ENCODE measurements at places on chromosomes 5 and 9. TPM values are rescaled to one million over a fixed set of nuclear protein-coding genes. Genes with fewer than 3 reads are reported as not detected.

IRX1 gene
- 7.6 TPM for total RNA-seq

PAEP gene
- total RNA-seq, result not detected

TEK gene
- 14.6 TPM for total RNA-seq

ARHGEF28 gene
- 0.28 TPM for total RNA-seq

LRRC70 gene
- 1.2 TPM for total RNA-seq

STPG3 gene
- not detected for total RNA-seq

GABBR2 gene
- total RNA-seq, result not detected

C8G gene
- total RNA-seq, result not detected

SPAAR gene
- not detected for total RNA-seq

PHYHD1 gene
- total RNA-seq, result 19.0 TPM

DNAJB5 gene
- total RNA-seq, result 26.9 TPM

OR2S2 gene
- not detected for total RNA-seq

TAL2 gene
- 2.5 TPM for total RNA-seq

ECSCR gene
- not detected for total RNA-seq

GALT gene
- 32.1 TPM for total RNA-seq

LURAP1L gene
- 0.77 TPM for total RNA-seq

HTR1A gene
- total RNA-seq, result not detected

SLC6A3 gene
- 0.32 TPM for total RNA-seq

LPAR1 gene
- 36.0 TPM for total RNA-seq

PCDHA3 gene
- 2.8 TPM for total RNA-seq

GARIN3 gene
- total RNA-seq, result not detected

KCTD16 gene
- total RNA-seq, result 1.1 TPM

TPPP gene
- not detected for total RNA-seq

PCDHA9 gene
- 2.0 TPM for total RNA-seq

TNFAIP8 gene
- 35.6 TPM for total RNA-seq

CAPSL gene
- 0.15 TPM for total RNA-seq

ST6GALNAC4 gene
- 11.1 TPM for total RNA-seq

RC3H2 gene
- 49.9 TPM for total RNA-seq

GLDC gene
- 100 TPM for total RNA-seq

PCDHGA6 gene
- 0.77 TPM for total RNA-seq

PCDHB8 gene
- total RNA-seq, result not detected

HRH2 gene
- 0.19 TPM for total RNA-seq

PCYOX1L gene
- total RNA-seq, result 16.4 TPM

TRIM23 gene
- total RNA-seq, result 16.6 TPM

Measured in neural progenitor cell (in vitro differentiated cells).